Lower lobe of right lung (tissue), 2 donors: ENCODE measurements at places on chromosomes 11 and 22. TPM values are rescaled to one million over a fixed set of nuclear protein-coding genes. Genes with fewer than 3 reads are reported as not detected.

DNA sequence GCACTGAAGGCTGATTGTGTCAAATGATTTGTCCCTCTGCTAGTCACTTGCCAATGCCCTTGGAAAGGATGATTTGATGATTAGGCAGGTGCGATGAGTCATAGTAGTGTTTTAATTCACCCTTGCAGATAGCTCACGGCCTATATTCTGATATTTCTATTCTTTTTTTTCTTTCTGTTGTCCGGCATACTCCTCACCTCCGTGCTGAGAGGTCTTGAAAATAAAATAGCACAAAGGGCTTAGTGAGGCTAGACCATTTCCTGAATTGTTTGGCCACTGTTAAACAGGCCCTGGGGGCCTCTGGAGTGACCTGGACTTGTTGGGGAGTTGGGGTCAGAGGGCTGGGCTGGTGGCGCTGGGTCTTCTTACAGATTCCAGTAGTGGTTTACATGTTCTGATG is 99.8 kb downstream of the ZBTB16 start:
- DNase-seq, result no peak

GRCh38 chr11:15489281-15489680 is 374.6 kb downstream of the INSC start:
- DNase-seq, result no peak

DNA sequence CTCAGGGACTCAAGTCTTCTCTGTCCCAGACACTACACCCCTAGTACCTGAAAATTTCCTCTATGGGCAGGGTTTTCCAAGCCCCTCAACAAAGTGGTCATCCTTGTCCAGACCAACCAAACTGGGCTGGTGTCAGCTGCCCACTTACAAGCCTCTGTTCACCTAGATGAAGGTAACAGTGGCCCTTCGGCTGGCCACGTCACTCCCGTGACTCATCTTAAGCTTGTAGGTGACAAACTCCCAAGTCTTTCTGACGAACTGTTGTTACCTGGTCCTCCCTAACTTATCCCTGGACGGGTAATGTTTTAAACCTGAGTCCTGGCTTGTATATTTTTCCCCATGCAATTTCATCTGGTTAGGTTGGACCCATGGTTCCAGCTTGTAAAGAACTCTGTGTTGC is 4.7 kb downstream of the CXCR5 start:
- no peak for DNase-seq

RPLP2 gene
- 1,518 TPM for total RNA-seq

GRCh38 chr11:121198491-121198890 is 94.1 kb upstream of the SC5D start:
- no peak for DNase-seq

OR8G5 gene
- 0.35 TPM for total RNA-seq

DNA sequence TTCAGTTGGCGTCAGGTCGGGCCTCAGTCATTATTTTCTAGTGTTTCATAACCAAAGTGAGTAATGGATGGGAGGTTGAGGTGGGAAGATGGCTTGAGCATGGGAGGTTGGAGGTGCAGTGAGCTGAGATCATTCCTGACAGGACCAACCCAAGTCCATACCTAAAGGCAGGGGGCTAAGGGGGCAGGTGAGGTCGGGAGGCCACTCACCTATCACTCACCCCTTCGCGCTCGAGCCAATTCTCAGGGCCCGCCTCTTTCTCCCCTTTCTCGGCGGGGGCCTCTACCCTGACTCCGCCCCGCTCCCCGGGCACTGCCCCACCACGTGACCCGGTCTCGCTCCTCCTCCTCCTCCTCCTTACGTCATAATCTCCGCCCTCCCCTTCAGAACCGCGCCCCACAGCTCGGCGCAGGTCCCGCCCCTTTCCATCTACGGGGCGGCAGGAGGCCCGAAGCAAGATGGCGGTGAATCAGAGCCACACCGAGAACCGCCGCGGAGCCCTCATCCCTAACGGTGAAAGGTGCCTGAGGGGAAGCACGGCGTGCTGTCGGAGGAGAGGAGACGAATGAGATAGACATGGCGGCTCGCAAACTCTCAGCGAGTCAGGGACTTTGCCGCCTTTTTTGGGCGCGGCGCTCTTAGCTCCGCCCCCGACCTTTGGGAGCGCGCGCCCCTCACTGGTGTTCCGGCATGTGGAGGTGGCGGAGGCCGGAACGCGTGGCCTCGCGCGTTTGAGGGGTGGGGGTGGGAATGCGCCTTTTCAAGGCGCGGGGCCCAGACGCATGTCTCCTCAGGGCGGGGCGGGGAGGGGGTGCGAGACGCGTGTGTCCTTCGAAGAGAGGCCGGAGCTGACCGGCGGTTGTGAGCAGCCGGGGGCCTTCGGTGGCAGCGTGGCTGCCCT is at the start of gene WBP2NL:
Gene WBP2NL (plus strand): TSS at position 428 of the 901 bp plus-strand sequence. CDS start 31 bp downstream, at position 459.
- peak; percentile 84 for DNase-seq

DNA sequence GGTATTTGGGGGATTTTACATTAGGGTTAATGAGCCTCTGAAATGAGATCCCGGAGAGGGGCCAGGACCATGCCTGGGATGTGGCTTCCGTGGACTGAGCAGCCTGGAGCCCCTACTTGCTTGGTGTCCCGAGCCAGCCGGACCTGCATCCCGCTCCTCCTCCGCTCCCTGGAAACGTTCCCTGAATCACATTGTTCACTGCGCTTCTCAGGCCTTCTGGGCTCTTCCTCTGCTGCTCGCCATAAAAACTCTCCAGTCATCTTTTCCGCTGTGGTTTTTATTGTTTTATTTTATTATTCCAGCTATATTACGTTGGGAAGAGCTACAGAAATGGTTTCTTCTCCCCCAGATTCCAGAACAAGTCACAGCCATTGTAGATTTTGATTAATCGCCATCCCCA is 13.3 kb upstream of the KCNQ1OT1 start:
- DNase-seq, result no peak

GLYATL1B gene
- not detected for total RNA-seq

GRCh38 chr11:79101656-79102055 is 339.2 kb downstream of the TENM4 start:
- no peak for DNase-seq

- no peak for DNase-seq
Measured at GRCh38 chr11:66239511-66239910, 28.9 kb upstream of the RAB1B start.

LDHAL6A gene
- not detected for total RNA-seq

- DNase-seq, result no peak
Measured at GRCh38 chr22:47092896-47093311, 330.5 kb downstream of the TBC1D22A start.

DDTL gene
- total RNA-seq, result 2.9 TPM

GRCh38 chr11:4826425-4826824 is 5.3 kb downstream of the OR51F2 start:
- no peak for DNase-seq

SLC1A2 gene
- total RNA-seq, result 3.4 TPM

DNA sequence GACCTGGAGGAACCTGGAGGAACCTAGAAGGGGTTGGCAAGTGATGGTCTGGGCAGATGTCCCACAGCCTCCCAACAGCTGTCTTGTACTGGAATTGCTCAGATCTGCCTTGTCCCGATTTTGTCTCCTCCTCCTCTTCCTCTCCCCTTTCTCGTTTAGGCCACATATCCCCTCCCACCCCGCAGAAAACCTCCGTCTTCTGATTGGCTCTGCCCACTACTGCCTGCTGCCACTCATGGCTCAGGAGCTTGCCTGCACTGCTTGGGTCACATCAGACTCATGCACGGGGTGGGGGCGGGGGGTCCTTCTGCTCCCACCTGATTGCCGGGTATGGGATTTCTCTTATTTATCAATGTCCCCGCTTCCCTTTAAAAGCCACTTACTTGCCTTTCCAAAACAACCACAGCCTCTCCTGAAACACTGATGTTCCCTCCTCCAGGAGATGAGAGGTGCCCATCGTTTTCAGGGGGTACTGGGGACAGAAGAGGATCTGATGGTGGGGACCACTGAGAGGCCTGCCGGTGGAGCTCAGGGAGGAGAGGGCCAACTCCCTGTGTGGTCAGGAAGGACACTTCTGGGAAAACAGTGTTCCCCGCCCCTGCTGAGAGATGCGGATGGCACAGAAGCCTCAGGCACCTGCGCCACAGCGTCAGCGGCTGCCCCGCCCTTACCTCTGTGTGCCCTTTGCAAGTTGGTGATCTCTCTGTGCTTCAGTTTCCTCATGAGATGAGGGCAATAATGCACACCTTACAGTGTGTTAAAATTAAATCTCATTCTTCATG is 14.7 kb downstream of the TOM1 start:
- DNase-seq, result no peak

DNA sequence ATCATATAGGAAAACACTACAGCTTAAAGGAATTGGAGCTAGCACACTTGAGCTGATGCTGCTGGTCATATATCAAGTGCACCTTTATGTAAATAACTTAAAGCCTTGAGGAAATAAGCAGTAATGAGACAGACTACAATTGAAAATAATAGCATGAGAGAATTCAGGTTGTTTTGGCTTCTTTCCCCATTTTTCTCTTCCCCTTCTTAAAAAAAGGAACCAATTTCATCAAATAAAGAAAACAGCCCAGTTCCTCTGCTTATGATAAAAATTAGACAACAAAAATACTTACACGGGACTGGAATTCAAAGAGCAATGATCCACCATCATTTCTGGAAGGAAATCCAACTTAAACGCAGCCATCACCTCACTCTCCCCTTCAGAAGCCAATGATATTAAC is 50.2 kb upstream of the RAPSN start:
- no peak for DNase-seq

- DNase-seq, result no peak
Measured at GRCh38 chr11:119473226-119473625, 50.3 kb upstream of the THY1 start.

BTBD18 gene
- total RNA-seq, result not detected

DNA sequence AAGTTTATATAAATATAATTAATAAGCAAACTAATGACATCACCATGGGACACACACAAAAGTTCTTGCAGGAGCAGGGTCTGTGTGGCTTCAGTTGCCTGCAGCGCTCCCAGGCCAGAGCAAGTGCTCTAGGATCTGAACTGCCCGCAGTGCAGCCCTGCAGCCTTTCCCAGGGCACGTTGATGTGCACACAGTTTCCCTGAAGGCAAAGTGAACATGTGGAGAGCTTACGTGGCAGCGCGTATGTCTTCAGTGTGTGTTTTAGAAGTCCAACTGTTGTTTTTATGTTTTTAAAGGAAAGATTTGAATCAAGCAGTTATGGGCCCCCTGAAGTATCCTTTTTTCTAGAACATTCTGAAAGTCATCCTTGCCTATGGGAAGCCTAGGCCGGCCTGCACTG is 1.2 kb upstream of the TIGD3 start:
- DNase-seq, result no peak

DNA sequence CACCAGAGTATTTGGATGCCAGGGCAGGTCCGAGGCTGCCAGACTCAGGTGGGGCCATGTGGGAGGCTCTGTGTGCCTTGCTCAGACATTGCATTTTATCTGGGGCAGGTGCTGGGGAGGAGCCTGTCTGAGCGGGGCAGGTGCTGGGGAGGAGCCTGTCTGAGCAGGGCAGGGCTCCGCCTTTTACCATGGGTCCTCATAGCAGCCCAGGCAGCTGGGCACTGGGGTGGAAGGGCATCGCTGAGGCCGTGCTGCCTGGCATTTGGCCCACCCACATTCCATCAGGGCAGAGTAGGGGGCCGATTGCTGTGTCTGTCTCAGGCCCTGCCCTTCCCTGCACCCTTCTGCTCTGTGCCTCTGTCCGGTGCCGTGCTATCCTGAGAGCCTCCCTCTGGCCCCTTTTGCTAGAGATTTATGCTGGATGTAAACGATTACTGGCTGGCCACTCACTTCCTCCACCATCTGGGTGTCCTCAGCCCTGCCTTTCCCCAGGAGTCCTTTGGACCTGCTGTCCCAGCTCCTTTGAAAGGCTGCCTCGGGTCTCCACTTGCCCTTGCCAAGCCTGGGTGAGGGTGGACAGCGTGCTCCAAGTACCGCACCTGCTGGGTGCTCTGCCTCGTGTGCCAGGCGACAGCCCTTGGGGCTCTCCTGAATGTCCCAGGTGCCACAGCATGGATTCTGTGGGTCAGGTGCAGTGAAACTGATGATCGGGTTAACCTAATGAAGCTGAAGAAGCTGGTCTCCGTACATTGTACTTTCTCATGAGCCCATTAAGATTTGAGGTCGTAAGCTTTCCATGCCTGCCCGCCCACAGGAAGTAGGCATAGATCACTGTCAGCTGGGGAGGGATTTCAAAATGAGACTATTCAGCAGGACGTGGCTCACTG is 281.6 kb downstream of the TBC1D22A start:
- DNase-seq, result peak; percentile 47

DNA sequence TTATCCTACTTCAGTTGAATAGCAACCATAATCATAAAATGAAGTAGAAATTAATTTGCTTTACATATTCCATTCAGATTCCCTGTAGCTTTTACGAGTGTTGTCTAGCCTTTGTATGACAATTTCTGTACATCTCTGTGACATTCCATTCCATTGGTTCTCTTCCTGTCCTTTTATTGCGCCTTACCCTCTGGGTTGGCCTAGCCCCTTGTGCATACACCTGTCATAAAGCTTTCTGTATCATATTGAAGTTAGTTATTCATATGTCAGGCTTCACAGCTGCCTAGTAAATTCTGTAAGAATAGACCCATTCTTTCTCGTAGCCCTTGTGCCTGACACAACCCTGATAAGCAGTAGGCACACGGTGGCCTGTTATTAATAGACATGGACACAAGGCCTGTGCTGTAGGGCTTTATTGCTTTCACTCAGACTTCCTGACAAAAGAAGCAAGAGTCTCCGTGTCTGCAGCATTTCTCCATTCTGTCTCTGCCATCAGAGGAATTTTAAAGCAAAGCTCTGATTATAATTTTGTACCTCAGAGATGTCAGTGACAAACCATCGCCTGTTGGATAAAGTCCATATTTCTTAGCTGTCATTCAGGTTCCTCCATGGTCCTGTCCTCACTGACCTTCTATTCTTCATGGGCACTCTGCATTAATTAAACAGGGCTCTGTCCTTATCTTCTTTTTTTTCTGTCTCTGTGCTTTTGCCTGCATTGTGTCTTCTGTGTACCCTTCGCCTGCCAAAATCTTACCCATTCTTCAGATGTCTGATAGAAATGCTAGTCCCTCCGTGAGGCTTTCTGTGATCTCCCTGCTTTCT is 49.4 kb downstream of the BID start:
- DNase-seq, result no peak

DNA sequence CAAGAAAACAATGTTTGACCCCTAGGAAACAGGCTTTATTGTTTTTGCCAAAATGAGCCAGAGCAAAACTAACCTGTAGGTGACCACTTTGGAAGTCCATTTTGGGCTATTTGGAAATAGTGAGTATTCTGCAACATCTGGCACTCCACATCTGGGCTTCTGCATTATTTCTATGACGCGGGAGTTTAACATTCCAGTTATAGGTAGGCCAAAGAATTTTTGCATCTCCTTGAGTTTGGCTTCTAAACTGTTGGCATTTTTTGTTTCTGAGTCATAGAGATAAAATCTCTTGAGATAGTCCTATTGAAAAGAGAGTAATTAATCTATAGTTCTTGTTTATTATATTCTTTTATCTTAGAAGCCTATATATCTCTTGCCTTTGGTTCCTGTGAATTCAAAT is 2.9 kb downstream of the MMP7 start:
- no peak for DNase-seq

MMP1 gene
- 0.97 TPM for total RNA-seq

- DNase-seq, result no peak
Measured at GRCh38 chr11:46760429-46761128, 41.6 kb downstream of the F2 start.
